ENCODE measurements at places on chromosomes 7 and 10.

GRCh38 chr7:122148081-122148480, 4.0 kb upstream of the AASS start:
- no peak overlapping the region for H3K4me3 ChIP-seq
- H3K4me1 ChIP-seq, result peaks cover 15% of the 10 kb centered on the region
- H3K27ac ChIP-seq, result no peak overlapping the region
- no peak for DNase-seq

GRCh38 chr10:88172159-88172558, 308.7 kb downstream of the PTEN start:
- H3K27ac ChIP-seq, result no peak overlapping the region

DNA sequence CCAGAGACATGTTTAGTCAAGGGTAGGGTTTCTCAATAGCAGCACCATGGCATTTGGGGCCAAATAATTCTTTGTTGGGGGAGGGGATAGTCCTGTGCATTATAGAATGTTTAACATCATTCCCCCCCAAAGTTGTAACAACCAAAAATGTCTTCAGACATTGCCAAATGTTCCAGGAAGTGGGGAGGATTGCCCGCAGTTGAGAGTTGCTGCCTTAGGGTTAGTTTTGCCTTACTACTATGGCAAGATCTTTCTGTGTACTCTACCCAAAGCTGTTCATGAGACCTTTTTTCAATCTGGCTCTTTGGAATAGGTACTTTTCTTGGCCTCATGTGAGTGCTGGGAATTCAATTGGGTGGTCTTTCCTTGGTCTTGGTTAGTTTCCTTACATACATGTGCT, 34.1 kb downstream of the SAMD8 start:
- H3K27ac ChIP-seq, result no peak overlapping the region
- no peaks in the 10 kb centered on the region for H3K27me3 ChIP-seq
- peaks cover 4% of the 10 kb centered on the region for H3K36me3 ChIP-seq
- peaks cover 21% of the 10 kb centered on the region for H3K4me1 ChIP-seq
- H3K4me3 ChIP-seq, result peak overlapping the region; percentile 24

DNA sequence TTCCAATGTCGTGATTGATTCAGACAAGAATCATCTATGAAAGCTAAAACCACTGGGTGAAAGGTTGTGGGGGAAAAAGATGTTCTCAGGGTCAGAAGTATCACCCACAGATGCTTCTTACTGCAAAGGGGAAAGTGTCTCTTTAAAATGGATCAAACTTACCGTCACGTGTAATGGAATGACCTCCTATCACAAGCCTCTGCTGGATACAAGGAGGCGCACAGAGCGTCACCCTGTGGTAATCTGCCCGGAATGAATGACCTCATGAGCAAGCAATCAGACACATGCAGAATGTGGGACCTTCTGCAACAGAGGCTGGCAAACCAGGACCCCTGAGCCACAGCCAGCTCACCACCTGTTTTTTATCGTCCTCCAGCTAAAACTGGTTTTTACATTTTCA, 33.0 kb downstream of the WIPF3 start:
- no peak overlapping the region for H3K4me3 ChIP-seq
- H3K4me1 ChIP-seq, result no peaks in the 10 kb centered on the region
- no peak for DNase-seq
- no peak overlapping the region for H3K27ac ChIP-seq
- peaks cover 6% of the 10 kb centered on the region for H3K27me3 ChIP-seq

- no peak for DNase-seq
- peaks cover 2% of the 10 kb centered on the region for H3K4me1 ChIP-seq
- no peaks in the 10 kb centered on the region for H3K36me3 ChIP-seq
- H3K4me3 ChIP-seq, result no peak overlapping the region
- H3K27me3 ChIP-seq, result no peaks in the 10 kb centered on the region
- no peak overlapping the region for H3K27ac ChIP-seq
These were observed 424.2 kb upstream of the LRGUK start for GRCh38 chr7:133702960-133703359.

DNA sequence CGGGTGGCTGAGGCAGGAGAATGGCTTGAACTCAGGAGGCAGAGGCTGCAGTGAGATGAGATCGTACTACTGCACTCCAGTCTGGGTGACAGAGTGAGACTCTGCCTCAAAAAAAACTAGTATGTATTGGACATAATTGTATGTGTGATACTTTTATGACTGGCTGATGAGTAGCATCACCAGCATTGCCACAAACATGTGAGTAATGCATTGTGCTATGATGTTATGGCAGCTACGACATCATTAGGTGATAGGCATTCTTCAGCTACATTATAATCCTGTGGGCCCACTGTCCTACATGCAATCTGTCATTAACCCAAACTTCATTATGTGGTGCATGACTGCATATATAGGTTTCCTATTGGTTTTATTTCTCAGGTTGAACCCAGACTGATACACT, 352.4 kb downstream of the GALNT17 start:
- no peaks in the 10 kb centered on the region for H3K36me3 ChIP-seq
- no peaks in the 10 kb centered on the region for H3K4me1 ChIP-seq
- no peaks in the 10 kb centered on the region for H3K27me3 ChIP-seq
- no peak overlapping the region for H3K4me3 ChIP-seq
- no peak for DNase-seq

DNA sequence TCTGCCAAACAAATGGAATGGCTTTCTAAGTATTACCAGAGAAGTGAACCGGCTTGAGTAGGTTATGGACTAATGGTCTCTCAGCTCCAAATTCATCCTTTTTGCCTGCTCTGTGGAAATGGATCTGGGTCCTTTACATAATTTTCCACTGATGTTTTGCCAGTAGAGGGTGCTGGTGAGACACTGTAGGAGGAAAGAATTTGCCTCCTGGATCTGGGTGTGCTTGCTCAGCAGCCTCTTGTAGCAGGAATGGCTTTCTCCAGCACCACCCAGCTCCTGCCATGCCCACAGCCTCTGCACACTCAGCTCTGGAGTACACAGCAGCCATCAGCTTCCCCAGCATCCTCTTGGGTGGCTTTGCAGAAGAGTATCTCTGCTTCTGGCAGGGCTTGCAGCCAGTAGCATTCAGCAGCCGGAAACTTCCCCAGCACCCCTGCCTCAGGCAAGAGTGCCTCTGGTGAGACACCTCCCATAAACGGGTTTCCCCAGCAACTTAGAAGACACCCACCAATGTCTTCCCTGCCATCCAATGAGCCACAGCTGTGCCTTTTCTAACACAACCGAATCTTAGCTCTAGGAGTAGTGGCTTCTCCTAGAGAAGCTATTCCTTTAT, 235.0 kb upstream of the PLPP4 start:
- H3K36me3 ChIP-seq, result no peaks in the 10 kb centered on the region
- no peaks in the 10 kb centered on the region for H3K4me1 ChIP-seq
- no peak for DNase-seq
- H3K4me3 ChIP-seq, result no peak overlapping the region

- no peaks in the 10 kb centered on the region for H3K36me3 ChIP-seq
- no peak overlapping the region for H3K27ac ChIP-seq
- no peaks in the 10 kb centered on the region for H3K4me1 ChIP-seq
- H3K27me3 ChIP-seq, result no peaks in the 10 kb centered on the region
- no peak for DNase-seq
- no peak overlapping the region for H3K4me3 ChIP-seq
These were observed 594.3 kb downstream of the REEP3 start for GRCh38 chr10:64115471-64115870.

- no peak for DNase-seq
- H3K4me3 ChIP-seq, result peak overlapping the region; percentile 94
- H3K27me3 ChIP-seq, result no peaks in the 10 kb centered on the region
- peaks cover 53% of the 10 kb centered on the region for H3K4me1 ChIP-seq
These were observed 1.3 kb downstream of the NAMPT start for GRCh38 chr7:106283501-106283830.

DNA sequence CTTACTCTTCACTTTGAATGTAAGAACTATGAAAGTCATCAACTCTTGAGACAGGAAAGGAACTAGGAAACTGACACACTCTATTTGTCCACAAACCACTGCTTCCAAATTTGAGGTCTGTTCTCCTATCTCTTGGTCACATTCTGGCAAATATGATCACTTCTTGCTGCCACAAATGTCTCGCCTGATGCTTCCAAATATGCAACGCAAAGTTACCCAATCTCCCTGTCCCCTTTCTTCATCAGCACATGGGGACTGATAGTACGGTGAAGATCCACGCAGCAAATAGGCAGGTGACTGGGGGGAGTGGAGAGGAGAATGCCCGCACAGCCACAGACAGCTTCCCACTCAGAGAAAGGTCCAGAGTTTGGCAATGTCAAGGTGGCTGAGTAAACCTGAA, 92.6 kb upstream of the TCF7L2 start:
- no peak overlapping the region for H3K27ac ChIP-seq
- no peak overlapping the region for H3K4me3 ChIP-seq
- H3K27me3 ChIP-seq, result no peaks in the 10 kb centered on the region
- no peaks in the 10 kb centered on the region for H3K4me1 ChIP-seq
- no peaks in the 10 kb centered on the region for H3K36me3 ChIP-seq

DNA sequence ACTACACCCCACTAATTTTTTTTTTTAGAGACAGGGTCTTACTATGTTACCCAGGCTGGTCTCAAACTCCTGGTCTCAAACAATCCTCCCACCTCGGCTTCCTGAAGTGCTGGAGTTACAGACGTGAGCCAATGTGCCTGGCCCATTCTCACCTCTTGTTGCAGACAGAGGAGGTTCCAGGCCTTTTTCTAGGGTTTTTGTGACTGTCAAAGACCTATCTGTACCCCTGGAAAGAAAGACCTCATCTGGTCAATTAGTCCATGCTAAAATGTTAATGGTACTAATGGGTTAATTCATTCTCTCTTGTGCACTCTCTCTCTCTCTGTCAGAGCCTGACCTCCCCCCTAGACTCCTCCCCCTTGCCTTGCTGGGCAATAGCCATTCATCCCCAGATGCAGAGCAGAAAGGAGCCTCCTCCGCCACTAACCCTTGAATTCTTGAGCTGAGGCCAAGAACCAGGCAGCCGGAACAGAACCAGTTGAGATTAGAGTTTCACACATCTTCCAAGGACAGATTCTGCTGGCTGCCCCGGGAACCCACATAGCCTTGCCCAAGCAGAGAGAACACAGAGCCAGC, 209.7 kb downstream of the SKIDA1 start:
- H3K4me1 ChIP-seq, result no peaks in the 10 kb centered on the region
- no peaks in the 10 kb centered on the region for H3K27me3 ChIP-seq
- no peak overlapping the region for H3K4me3 ChIP-seq

GRCh38 chr10:47088656-47089354, 177.6 kb downstream of the PTPN20 start:
- no peaks in the 10 kb centered on the region for H3K36me3 ChIP-seq
- H3K27ac ChIP-seq, result no peak overlapping the region
- peaks cover 4% of the 10 kb centered on the region for H3K4me1 ChIP-seq
- H3K27me3 ChIP-seq, result no peaks in the 10 kb centered on the region
- H3K4me3 ChIP-seq, result no peak overlapping the region
- DNase-seq, result no peak

DNA sequence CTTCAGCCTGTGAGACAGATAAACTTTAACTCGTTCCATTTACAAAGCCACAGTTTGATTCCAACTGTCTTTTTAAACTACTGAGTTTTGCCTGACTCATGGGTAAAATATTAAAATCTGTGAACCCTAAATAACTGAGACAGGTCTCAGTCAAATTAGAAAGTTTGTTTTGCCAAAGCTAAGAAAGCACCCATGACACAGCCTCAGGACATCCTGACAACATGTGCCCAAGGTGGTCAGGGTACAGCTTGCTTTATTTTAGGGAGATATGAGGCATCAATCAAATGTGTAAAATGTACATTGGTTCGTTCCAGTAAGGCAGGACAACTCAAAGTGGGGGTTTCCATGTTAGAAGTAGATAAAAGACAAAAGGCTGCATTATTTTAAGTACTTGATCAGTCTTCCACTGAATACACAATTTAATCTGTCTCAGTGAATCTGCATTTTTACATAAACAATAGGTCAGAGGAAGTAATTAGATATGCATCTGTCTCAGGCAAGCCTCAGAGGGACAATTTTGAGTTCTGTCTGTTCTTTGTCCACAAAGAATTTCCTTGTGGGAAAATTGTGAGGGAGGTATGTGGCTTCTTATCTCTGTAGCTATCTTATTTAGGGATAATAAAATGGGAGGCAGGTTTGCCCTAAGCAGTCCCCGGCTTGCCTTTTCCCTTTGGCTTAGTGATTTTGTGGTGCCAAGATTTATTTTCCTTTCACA, 11.0 kb upstream of the PIP start:
- no peak overlapping the region for H3K4me3 ChIP-seq
- H3K27me3 ChIP-seq, result no peaks in the 10 kb centered on the region
- H3K36me3 ChIP-seq, result peaks cover 4% of the 10 kb centered on the region
- DNase-seq, result no peak
- no peaks in the 10 kb centered on the region for H3K4me1 ChIP-seq
- no peak overlapping the region for H3K27ac ChIP-seq

DNA sequence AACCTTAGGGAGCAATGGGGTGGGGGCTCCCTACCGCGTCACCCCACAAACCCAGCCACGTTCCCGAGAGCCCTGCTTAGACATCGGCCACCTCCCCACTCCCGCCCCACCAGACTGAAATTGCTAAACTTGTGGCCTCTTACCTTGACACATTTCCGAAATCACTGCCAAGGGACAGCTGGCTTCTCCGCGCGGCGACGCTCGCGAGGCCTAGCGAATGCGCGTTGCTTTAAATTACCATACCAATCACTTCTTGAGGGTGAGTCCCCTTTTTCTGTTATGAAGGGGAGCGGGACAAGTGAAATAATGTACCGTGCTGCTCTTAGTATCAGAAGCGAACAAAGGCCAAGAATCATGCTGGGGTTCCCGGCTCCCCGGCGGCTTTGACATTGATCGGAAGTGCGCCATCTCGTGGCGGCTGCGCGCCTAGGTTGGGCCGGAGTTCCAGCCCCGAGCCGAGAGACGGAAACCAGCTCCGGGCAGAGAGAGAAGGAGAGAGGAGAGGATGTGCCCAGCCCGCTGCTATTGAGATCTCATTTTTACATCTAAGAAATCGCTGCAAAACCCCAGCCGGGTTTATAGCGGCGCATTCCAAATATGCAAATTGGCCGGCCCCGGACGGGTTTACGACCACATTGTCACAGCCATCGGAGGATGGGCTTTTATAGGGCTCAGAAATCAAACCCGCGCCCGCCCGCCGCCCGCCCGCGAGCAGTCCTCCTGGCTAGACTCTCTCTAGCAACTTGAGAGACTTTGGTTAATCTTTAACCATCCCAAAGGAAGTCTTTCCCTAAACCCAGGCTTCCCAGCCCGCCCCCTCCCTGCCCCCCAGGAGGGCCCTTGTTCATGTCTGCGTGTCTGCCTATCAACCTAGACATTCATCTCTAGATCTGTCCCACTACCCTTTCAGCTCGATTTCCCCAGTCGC, 5.3 kb downstream of the HOXA11 start:
- peaks cover 8% of the 10 kb centered on the region for H3K4me1 ChIP-seq
- H3K27ac ChIP-seq, result no peak overlapping the region
- peaks cover 2% of the 10 kb centered on the region for H3K36me3 ChIP-seq

GRCh38 chr7:21327422-21328409, 100.2 kb upstream of the SP4 start:
- H3K4me1 ChIP-seq, result peaks cover 4% of the 10 kb centered on the region
- DNase-seq, result no peak
- no peak overlapping the region for H3K4me3 ChIP-seq
- peaks cover 12% of the 10 kb centered on the region for H3K36me3 ChIP-seq

- no peak overlapping the region for H3K27ac ChIP-seq
- H3K4me1 ChIP-seq, result no peaks in the 10 kb centered on the region
- H3K4me3 ChIP-seq, result no peak overlapping the region
- no peaks in the 10 kb centered on the region for H3K36me3 ChIP-seq
- H3K27me3 ChIP-seq, result no peaks in the 10 kb centered on the region
These were observed 398.8 kb upstream of the IGFBP3 start for GRCh38 chr7:46319841-46320240.

Data from T-helper 2 cell treated with Interferon-gamma antibody and Interleukin-4, amounts not matched to agents 5 μg/mL and 100 μg/mL, for 36 hours (primary cell).